ENCODE measurements at places on chromosomes 3 and 15.

GRCh38 chr15:35697549-35698299 is 151.8 kb upstream of the DPH6 start:
- DNase-seq = no peak

DNA sequence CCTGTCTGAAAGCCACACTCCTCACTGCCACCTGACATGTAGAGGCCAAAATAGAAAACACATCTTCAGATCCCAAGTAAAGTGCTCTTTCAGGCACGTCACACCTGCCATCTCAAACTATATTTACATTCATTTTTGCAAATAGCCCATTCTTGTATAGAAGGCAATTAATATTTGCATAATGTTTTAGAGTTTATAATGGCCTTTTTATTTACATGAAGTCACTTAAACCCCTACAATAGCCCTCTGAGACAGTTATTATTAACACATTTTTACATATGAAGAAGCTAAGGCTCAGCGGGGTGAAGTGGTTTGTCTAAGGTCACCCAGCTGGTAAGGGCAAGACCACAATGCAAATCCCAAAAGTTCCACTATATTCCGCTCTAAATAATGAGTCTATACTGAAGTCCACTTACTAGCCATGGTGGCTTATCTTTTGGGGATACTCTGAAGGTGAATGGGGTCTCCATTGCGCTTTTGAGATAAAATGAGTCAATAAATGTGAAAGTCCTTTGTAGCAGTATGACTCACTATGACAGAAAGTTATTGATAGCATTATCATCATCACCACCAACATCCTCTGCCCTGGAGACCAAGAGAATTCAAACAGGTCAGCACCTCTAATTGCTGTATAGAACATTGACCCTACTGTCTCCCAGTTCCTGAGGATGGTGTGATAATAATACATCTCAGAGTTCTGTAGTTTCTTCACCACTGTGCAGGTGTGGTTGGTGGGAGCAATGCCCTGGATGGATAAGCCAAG is 155.9 kb upstream of the BCL6 start:
- DNase-seq = no peak

GRCh38 chr3:184380185-184380626 is 352 bp downstream of the CHRD start:
- DNase-seq = no peak

- DNase-seq = no peak
Measured at GRCh38 chr3:4709341-4709740, 216.2 kb downstream of the ITPR1 start.

GRCh38 chr3:187292181-187292580 is 644 bp upstream of the MASP1 start:
- DNase-seq = no peak

DNA sequence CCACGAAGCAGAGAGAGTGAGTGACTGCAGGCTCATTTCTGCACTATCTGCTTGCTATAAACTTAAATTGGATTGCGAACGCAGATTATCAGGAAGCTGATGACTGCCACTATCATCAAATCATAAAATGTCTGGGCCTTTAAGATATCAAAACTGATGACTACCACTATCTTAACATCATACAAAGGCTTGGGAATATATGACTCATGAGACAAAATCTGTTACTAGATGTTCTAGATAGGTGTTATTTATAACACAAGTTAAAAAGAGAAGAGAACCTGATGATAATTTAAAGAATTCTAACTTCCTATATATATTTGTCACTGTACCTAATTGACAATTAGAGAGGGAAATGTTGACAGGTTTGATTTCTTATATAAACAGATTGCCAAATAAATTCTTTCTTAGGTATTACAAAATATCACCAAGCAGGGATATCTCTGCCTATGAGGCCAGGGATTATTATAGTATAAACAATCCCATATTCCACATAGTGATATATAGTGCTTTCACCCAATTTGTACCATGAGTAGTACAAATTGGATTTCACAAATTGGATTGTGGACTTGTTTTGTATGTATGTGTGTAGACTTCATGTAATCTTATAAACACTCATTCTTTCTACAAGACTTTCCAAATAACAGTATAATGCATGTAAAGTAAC is 1157.2 kb downstream of the ROBO1 start:
- no peak for DNase-seq

DNA sequence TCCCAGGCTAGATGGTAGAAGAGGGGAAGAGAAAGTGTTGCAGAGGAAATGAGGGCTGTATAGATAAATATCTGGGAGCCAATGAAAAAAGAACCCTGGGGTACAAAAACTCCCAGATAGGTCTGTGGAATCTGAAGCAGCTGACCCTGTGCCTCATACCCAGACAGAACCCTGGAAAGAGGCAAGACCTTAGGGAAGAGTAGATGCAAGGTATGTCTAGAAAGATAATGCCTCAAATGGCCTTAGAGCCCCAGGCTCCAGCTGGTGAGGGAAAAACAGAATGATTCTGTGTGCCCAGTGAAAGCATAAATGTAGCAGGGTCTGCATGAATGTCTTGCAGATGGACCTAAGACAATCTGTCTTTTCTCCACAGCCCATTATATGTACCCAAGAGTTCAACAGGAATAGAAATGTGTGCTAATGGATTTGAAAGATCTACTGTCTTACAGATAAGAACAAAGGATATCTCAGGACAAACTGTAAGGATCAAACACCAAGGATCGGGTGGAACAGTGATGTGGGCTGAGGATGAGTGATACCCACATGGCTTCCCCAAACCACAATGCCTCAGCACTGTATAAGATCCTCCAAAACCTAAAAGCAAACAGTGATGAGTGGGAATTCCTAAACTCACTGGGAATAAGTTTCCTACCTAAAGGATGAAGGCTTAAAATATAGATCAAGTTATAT is 58.8 kb downstream of the NCEH1 start:
- no peak for DNase-seq

DNA sequence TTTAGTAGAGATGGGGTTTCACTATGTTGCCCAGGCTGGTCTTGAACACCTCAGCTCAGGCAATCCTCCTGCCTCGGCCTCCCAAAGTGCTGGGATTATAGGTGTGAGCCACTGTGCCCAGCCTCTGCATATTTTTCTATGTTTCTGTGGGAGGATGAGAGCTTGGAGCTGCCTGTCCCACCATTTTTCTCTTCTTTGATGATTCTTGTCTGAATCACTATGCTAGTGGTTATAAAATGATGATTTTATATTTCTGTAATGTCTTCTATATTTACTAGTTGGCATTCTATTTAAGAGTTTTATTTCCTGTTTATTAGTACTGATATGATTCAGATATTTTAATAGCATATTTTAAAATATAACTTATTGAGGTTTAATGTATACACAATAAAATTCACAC is 69.7 kb downstream of the CHCHD6 start:
- DNase-seq = no peak

DNA sequence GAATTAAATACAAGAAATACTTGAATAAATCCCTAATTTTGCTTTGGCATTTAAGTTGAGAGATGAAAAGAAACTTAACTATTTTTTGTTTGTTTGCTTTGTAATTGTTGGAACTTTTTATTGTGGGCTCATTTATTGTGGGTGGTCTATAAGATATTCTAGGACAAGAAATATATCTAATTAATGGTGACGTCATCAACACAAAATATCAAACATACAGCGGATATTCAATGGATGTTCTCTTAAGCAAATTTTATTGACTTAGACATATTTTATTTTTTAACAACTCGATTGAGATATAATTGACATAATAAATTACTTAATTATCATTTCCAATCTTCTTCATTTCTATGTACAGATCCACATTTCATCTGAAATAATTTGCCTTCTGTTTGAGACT is 30.0 kb downstream of the SYNPR start:
- no peak for DNase-seq

- no peak for DNase-seq
Measured at GRCh38 chr3:150469931-150470740, 62.0 kb downstream of the TSC22D2 start.

DNA sequence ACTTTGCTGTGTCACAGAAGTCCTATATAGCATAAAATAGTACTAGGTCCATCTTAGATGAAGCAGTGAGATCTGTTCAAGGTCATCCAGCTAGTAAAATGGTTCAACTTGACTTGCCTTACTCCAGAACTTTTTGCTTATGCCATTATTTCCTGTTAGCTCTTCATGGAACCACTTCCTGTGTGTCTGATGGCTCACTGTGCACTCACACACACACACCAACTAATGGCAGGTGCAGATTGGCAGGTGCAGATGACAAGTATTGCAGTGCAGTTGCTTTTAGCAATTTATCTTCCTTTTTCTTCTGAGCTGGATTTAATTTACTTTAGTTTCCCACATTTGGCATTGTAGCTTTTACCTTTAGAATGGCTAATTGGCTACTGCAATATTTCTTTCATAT is 29.8 kb downstream of the GOLGA8S start:
- DNase-seq = no peak

DNA sequence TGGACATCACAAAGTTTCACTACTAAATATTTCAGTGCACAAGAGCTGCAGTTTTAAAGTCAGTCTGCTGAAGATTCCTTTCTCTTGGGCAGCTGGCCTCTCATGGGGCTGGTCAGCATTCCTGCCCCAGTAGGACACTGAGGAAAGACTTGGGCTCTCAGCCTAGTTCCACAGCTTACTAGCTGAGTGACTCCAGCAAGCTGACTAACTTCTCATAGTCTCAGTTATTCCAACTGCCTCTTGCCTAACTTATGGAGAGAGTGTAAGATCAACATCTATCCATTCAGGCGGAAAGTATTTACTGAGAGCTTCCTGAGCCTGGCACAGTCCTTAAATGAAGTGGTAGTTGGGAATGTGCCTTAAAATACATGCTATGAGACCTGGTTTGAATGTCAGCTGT is 27.0 kb downstream of the TM4SF4 start:
- DNase-seq = no peak

- no peak for DNase-seq
Measured at GRCh38 chr3:46010519-46011113, 15.0 kb upstream of the FYCO1 start.

DNA sequence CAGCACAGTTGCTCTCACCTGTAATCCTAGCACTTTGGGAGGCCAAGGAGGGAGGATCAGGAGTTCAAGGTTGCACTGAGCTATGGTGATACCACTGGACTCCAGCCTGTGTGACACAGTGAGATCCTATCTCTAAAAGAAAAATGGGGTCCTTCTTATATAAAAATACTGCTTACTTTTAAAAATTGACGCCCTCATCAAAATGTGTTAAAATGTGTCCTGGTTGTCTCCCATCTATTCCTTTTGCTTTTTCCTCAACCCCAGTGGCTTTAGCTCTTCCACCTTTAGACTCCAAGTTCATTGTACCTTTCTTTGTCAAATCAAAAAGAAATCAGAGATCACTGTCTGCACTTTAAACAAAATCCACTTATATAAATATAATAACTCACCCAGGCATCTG is 60.3 kb upstream of the GPD1L start:
- no peak for DNase-seq

DNA sequence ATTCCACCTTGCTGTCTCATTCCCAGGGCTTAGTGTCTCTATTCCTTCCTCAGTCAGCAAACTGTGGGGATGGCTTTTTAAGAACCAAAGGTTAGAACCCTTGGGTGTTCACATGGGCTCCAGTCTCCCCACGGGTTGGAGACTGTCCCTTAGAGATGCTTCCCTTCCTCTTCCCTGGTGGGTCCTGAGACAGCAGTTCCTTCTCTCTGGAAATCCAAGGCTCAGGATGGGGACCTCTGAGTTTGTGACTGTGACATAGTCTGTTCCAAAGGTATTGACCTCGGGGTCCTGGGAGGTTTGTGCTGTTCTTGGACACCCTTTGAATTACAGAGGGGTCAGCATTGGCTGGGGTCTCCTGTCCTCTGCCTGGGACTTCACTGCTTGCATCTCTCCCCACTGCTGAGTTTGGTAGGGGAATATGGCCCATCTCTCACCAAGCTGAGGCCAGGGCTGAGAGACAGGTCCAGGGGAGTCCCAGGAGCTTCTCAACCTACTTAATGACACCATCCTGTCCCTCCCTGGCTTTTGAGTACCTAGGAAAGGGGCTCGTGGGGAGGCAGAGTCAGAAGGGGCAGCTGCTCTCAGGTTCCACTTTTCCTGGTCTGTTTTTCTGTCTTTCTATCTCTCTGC is 1.5 kb downstream of the GRM2 start:
- no peak for DNase-seq

DNA sequence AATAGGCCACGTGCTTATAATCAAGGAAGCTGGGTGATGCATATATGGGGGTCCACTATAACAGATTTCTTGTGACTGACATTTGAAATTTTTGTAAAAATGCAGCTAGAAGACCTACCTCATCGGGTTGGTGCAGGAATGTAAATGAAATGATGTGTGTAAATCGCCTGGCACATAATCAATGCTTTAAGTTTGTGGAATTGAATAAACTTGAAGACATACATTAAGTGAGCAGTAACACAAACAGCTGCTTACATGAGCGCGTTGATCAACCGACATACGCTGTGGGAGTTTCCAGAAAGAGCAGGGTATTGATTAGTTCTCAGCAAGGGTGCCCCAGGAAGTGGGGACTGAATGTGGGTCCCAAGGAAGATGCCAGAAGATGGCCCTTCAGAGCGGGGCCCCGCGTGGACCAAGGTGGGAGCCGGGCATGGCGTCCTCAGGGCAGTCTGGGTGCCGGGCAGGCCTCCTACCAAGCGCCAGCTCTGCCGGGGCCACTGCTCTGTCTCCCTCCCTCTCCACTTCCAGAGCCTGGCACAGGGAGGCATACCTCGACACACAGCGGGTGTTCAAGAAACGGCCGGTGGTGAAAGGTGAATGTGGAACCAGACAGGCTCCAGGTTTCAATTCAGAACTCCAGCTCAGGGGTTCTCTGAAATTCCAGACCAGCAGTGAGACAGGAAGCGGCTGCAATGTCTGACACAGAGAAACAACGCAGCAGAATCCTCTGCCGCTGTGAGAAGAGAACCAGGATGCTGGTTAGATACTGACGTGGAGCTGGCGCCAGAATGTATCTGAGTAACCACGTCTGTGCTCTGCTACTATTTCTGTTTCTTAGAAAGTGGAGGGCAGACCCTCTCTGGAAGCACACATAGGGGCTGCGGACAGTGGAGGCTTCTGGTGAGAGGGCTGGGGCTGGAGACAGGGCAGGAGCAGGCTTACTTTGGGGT is 12.6 kb downstream of the BFSP2 start:
- DNase-seq = no peak

GRCh38 chr15:60908888-60909287 is 320.2 kb downstream of the RORA start:
- no peak for DNase-seq

DNA sequence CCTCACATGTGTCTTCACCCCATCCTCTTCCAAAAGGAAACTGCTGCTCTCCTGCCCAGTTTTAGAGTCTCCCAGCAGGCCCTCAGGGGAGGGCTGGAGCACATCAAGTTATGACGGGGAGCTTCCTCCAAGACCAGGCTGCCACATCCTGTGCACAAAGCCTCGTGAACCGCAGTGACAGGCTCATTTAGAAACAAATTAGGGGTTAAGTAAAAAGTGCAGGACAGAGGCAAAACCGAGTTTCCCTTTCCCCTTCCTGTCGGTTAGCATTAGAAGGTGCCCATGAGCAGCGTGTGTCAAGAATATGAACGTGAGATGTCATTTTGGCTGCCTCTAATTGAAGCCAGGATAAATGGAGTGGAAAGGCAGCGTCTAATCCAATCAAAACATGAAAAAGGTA is 199.7 kb downstream of the ARRDC4 start:
- peak; percentile 44 for DNase-seq

Measured in CD4-positive, alpha-beta T cell (primary cell).